ENCODE measurements at places on chromosomes 4 and X. TPM values are rescaled to one million over a fixed set of nuclear protein-coding genes. Genes with fewer than 3 reads are reported as not detected.

Gene MAGEA11
- not detected for total RNA-seq

Gene CT45A7
- not detected for total RNA-seq

Gene SAGE1
- total RNA-seq = not detected

Gene FOXP3
- total RNA-seq = not detected

Gene HTR2C
- not detected for total RNA-seq

Gene MAGEA8
- not detected for total RNA-seq

Gene CDKN2AIP
- total RNA-seq = 18.0 TPM

Gene WNK3
- total RNA-seq = 3.1 TPM

Gene GPR82
- 0.20 TPM for total RNA-seq

Gene ATP8A1
- total RNA-seq = 13.2 TPM

Gene PDS5A
- 71.5 TPM for total RNA-seq

Gene PRDM5
- 37.0 TPM for total RNA-seq

Gene CXCL8
- total RNA-seq = 15.5 TPM

Gene FAM114A1
- total RNA-seq = 82.3 TPM

Gene STOX2
- 11.8 TPM for total RNA-seq

Gene RAB39B
- 0.30 TPM for total RNA-seq

Gene ARHGEF6
- total RNA-seq = 18.6 TPM

Gene TEX13C
- not detected for total RNA-seq

Gene SERTM2
- 0.10 TPM for total RNA-seq

Gene ZNF674
- total RNA-seq = 5.1 TPM

Gene DRD5
- not detected for total RNA-seq

Gene SPANXN4
- total RNA-seq = not detected

Gene PDE5A
- 40.2 TPM for total RNA-seq

Gene G3BP2
- 103 TPM for total RNA-seq

Gene DMP1
- not detected for total RNA-seq

Gene TAF7L
- 0.20 TPM for total RNA-seq

Gene SCRG1
- total RNA-seq = 0.10 TPM

Gene S100G
- not detected for total RNA-seq

Gene QRFPR
- total RNA-seq = 0.89 TPM
